ENCODE measurements at places on chromosomes 2 and 18.

DNA sequence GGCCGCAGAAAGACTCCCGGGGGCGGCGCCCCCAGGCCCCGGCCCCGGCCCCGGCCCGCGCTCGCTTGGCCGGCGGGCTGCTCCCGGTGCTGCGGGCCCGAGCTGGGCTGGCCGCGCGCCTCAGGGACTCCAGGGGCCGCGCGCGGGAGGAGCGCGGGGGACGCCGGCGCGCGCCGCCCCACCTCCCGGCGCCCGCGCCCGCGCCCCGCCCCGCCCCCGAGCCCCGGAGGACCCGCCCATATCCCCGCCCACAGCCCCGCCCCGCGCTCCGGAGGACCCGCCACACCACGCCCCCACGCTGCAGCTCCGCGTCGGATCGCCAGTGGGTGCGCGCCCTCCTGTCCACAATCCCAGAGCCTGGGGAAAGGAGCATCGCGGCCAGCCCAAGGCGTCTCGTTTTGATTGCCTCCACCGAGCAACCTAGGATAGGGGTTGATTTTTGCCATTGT, at the start of gene PARD6G:
TSS of gene PARD6G (minus strand) at position 122 of the 449 bp plus-strand sequence. CDS start 166 bp downstream, outside the sequence.
- no peak for DNase-seq

DNA sequence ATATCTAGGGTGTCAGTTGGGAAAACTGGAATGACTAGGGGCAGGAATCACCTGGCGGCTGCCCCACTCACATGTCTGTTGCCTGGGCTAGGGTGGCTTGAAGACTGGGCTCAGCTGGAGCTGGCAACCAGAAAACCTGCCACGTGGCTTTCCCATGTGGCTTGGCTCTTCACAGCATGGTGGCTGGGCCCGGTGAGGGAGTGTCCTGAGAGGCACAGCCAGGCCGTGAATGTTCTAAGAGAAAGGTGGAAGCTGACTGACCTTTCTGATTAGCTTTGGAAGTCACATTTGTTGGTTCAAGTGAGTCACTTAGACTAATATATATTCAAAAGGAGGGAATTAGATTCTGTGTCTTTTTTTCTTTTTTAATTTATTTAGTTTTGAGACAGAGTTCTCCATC, 22.7 kb downstream of the SP5 start:
- no peak for DNase-seq

DNA sequence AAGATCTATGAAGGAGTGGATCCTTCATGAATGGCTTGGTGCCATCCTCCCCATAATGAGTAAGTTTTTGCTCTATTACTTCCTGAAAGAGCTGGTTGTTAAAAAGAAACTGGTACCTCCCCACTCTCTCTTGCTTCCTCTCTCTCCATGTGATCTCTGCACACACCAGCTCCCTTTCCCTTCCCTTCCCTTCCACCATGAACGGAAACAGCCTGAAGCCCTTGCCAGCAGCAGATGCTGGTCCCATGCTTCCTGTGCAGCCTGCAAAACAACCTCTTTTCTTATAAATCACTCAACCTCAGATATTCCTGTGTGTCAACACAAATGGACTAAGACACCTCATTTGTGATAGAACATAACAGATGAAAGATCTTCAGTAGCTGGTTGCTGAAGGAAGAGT, 303.5 kb upstream of the ACVR2A start:
- DNase-seq: no peak

DNA sequence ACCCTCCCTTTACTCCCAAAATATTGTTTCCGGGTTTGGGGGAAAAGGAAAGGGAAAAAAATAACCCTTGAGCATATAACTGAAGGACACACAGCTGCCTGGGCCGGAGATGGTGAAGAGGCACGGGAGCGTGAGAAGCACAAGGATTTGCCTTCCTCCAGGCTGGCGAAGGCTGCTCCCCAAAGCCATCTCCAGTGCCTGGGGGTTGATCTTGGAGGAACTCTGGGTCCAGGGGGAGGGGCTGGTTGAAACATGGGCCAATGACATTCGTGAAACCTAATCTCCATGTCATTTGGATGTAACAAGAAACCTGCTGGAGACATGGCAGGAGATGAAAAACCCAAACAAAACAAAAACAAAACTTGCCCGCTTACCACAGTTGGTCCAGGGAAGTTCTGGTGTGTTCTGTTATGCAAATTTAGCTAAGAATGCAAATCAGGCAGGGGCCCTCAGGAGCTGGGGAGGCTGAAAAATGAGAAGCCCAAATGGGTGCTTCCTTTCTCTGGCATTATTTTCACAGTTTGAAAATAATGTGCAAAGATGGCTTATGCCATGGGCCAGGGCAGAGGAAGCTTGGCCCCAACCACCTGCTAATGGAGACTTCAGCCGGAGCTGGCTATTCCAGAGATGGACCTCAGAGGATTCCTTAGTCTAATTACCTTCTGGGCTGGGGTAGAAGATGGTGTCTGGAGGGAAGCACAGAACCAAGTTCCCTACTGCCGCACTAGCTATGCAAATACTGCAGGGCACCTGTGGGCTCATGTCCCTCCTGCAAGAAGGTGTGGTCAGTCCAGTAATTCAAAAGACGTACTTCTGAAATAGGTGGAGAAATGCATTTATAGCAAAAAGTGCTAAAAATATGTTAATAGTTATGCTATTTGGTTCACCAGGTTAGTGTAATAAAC, 180.9 kb downstream of the BCL2 start:
- no peak for DNase-seq

DNA sequence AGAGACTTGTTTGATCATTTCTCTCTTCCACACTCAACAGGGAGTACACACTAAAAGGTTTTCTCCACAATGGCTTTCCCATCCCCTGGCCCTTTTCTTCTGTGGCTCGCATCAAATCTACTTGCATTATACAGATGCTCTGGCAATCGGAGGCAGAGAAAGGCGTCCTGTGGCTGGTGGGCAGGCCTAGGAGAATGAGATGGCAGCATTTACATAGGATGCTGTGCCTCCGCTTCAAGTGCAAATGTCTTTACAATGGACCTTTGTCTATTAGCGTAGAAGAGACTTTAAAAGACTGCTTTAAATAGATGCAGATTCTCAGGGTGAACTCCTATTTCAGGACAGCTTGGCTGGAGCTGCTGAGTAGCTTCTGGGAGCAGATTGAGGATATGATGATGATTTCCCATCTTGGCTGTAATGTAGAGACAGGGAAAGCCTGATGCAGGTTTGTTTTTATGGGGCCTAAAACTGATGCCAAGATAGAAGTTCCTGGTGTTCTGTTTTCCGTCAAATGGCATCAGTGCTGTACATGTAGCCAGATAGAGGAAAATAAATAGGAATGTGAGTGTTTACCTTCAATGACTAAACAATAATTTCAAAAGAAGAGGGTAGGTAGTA, 423.4 kb downstream of the RND3 start:
- no peak for DNase-seq

DNA sequence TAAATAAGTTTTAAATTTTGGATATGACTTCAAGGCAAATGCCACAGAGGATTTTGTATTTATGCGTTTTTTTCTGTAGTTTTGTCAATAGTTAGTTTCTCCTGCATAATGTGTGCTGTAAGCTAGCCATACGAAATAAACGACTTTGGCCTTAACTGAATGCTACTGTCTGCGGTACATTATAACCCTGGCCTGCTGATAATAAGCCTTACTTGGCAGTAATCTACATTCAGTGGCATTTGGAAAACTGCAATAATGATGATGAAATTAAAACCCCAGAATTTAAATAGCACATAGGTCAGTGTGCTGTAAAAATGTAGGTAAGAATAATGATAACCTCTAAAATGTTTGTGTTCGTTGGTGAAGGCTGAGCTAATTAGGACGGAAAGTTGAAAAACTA, 88.8 kb downstream of the LRP1B start:
- no peak for DNase-seq

GRCh38 chr18:50711386-50711785, 108.4 kb downstream of the MRO start:
- no peak for DNase-seq

DNA sequence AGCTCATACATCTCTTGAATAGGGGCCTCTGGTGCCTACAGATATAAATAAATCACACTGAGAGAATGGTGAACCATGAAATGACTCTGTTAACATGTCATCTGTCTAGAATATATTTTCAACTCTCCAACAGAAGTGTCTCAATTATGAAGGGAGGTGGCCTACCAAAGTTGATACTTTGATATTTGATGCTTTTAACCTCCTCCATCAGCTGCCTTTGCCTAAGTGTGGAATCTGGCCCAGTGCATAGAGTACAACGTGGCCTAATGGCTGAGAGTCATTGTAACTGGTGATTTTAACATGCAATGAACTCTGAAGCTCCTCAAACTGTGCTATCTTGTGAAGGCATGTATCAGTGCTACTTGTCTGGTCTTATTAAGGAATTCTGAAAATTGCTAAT, 93.4 kb downstream of the MYO3B start:
- peak; percentile 60 for DNase-seq

- DNase-seq: no peak
These were observed 641.7 kb downstream of the NR4A2 start for GRCh38 chr2:155690785-155691184.

DNA sequence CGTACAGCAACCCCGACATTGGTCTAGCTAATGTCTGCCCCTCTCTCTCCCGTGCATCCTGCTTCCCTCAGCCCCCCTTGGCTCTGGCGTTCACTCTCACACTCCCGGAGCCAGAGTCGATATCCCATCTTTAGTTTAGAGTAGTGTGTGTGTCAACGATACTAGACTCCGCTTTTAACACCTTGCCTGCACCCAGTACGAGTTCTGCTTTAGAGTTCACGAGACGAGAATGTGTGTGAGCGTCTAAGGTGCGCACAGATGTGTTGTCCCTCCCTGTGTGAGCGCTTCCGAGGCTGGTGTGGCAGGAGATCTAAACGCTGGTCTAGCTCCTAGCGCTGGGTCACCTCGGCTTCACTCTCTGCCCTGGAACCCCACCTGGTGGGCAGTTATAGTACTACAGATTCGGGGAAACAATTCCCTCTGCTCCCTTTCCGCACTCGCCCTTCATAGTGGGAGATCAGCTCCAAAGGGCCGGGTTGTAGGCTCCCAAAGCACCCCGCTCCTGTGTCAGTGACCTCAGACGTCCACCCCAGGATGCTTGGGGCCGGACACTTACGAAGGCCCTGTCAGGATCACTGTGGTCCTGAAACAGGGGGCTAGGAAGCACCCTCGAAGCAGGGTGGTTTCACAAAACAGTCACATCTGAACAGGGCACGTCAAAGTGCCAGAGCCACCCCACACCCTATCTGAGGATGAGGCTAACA, 2.6 kb upstream of the CYP26B1 start:
- peak; percentile 45 for DNase-seq

GRCh38 chr2:159381574-159381973, 95.1 kb upstream of the WDSUB1 start:
- DNase-seq: no peak

- DNase-seq: no peak
These were observed 63.8 kb upstream of the SEC11C start for GRCh38 chr18:59075923-59076322.

- DNase-seq: no peak
These were observed 17.7 kb downstream of the CXCR1 start for GRCh38 chr2:218149098-218149497.

DNA sequence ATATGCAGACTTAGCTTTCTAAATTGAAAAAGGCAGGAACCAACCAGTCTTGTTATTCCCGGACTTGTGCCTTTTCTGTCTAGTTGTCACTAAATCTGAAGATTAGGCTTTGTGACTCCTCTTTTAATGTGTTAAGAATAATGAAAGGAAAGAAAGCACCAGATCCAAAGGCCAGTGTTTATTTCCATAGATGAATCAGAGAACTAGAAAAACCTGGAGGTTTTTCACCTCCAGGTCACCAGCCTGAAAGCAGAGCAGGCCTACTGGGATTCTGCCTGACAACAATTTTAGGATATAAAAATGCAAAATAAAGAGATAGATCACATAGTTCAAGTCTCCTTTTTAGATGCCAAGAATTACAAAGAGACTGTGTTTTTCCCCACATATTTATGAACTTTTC, 160.4 kb downstream of the GULP1 start:
- no peak for DNase-seq

DNA sequence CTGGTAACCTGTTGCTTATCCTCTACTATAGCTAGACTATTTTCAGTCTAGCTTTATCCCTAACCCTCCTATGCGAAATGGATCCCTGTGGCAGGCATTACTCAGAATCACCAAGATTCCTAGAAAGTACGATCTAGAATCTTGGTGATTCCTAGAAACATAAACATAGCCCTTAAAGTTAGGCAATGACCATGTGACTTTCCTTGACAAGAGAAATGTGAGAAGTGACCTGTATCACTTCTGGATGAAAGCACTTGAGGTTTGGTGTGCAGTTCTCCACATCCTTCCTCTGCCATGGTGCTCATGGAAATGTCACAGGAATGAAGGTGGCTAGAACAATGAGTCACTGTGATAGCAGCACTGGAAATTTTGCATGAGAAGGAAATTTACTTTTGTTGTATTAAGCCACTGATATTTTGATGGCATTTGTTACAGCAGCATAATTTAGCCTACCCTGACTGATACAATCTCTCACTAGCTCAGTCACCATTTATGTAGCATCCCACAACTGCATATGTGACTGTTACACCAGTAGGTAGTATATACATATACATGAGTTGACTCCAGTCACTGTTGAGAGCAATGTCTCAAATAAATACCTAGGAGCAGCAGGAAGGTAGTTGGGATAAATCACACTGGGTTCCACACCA, 68.3 kb upstream of the MAPRE2 start:
- DNase-seq: no peak

DNA sequence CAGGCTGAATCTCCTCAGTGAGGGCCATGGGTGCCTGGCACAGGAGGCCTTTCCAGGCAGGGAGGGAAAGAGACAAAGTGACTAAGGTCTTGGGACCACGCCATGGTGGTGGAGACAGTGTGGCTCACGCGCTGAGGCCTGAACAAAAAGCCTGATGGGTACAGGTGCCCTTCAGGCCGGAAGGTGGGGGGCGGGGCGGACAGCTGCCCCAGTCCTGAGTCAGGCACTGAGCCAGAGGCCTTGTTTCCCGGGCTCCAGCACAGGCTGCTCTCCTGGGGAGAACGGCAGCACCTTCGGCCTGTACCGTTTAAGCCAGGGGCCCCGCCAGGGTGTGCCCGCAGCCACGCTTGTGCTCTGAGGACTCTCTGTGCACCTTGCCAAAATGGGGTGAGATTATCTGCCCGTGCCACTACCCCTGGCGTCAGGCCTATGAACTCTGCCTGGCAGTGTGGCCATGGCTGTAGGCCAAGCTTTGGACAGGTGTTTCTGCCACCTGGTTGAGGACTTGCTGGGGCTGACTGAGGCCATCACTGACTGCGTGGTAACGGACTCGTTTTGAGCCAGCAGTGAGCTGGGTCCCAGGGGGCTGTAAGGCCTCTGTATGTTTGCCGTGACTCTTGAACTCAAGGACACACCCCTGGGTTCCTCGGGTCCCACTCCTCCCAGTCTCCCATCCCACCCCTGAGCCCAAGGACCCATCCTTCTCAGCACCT, 31.7 kb upstream of the DNMT3A start:
- peak; percentile 89 for DNase-seq

DNA sequence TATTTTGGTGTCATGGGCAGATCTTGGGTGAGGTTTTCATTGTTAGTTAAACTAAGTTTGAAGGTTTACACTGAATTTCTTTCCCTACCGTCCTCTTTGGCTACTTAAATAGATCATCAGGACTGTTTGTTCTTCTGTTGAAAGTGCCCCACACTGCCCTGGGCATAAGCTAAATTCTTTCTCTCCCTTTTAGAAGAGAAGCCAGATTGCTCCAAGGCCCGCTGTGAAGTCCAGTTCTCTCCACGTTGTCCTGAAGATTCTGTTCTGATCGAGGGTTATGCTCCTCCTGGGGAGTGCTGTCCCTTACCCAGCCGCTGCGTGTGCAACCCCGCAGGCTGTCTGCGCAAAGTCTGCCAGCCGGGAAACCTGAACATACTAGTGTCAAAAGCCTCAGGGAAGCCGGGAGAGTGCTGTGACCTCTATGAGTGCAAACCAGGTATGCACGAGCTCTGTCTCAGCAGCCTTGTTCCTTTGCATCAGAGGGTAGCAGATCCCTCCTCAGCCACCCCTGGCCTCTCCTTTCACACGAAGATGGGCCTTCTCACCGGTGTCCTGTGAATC, 85.6 kb downstream of the CRIM1 start:
- DNase-seq: no peak
